NCI-H2081 (cell line): ENCODE measurements at places on chromosomes 11 and 22.

DNA sequence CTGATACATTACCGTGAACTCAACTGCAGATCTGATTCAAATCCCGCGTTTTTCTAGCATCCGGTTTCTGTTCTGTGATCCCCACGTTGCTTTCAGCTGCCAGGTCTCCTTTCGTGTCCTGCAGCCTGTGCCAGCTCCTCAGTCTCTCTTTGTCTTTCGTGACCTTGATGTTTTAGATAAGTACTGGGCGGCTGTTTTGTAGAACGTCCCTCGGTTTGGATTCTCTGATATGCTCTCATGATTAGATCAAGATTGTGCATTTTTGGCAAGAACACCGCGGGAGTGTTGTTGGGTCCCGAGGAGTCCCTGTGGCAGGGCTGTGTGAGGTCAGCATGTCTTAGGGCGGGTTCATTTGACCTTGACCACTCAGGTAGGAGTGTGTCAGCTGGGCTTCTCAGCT lies 38.6 kb downstream of the KCNQ1 start:
- no peak for DNase-seq

GRCh38 chr22:27975381-27976013 lies 56.4 kb upstream of the PITPNB start:
- no peak for DNase-seq

DNA sequence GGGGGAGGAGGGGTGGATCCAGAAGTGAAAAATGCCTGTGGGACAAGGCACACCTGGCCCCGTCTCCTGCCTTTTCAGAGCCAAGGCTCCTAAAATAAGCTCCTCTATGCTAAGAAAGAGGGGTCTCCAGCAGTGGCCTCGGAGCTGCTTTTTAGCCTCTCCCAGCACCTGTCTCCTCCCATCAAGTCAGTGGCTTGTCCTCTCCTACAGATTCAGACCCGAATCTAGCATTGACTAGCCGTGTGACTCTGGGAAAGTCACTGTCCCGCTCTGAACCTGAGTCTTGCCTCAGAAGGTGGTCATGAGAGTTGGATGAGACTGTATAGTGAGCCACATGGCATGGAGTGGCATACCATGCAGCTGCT lies 90.8 kb upstream of the THY1 start:
- no peak for DNase-seq

DNA sequence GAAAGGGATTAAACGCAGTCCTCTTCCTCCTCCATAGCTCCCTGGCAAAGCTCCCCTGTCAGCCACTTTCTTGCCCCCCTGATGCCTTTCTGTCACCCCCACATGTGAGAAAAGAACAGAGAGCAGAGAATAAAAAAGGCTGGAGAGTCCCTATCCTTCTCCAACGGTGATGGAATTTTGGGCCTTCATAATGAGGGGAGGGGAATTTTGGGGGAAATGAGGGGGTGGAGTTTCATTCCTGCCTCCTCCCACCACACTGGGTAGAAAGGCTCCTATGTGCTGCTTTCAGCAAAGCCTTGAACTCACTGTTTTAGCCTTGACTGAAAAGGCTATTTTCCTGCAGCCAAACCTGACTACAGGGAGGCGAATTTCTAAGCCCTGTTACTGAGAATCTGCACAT lies 59.3 kb downstream of the C11orf58 start:
- DNase-seq, result no peak

- peak; percentile 15 for DNase-seq
Measured at GRCh38 chr11:124837491-124837856, 27.8 kb upstream of the ROBO3 start.

DNA sequence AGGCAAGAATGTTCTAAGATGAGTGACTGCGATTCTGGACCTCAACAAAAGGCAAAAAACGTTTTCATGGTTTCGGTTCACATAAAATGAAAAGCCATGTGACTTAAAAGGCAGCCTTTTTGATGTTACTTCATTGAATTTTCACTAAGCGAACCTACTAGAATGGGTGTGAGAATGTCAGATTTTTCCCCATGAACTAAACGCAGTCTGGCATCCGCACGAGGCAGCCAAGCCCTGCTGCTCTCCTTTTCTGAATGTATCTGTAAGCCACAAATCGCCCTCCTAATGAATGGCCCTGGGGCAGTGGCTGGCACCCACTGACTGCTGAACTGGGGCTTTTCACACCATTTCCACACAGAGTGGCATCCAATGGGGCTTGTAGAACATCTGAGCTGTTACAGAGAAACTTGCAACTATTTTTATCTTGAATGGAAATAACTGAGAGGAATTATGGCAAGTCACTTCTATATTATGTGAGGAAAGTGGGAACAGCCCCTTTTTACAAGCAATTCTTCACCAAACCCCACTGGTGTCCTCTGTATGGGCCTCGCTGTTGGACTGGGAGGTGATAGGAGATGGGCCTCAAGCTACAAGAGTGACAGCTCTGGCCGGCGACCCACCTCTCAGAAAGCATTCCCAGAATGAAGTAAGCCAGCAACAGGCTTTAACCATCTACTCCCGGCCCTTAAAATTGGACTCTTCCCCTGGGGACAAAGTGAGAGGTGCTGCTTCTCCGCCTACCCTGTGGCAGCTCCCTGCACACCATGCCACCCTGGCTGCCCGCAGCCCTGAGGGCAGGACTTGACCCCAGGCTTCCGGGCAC lies 29.4 kb downstream of the PPP2R1B start:
- DNase-seq, result no peak

DNA sequence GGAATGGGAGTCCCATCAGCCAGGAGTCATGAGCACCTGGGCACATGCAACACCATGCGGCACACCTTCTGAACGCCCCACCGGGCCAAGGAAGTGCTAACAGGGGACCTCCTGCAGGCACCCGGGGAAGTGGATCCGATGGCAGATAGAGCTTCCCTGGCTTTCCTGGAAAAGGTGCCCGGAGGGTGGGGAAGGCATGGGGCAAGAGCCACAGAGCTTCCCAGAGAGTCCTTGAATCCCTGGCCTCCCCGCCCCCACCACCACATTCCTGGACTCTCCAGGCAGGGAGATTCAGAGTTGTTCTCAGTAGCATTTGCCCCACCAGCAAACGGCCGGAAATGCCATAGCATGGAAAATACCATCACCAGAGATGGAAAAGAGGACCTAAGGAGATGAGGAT lies 8.3 kb downstream of the TRIM29 start:
- DNase-seq, result no peak

DNA sequence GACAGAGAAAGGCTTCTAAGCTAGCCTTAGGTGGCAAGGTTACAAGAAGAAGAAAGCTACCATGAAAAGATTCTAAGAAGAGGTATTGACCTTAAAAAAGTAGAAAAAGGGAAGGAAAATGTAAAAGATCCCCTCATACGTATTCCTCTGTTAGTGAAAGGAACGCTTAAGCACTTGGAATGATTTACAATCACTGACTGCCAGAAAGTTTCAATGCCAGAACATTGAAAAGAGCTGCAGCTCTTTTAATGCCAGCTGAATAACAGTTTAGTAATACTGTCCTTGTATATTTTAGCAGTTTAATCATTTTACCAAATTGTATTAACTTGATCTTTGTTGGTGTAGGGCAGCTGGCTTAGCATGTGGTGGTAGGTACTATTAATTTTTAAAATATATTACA lies 650.7 kb downstream of the FAM181B start:
- DNase-seq, result no peak

- peak; percentile 64 for DNase-seq
Measured at GRCh38 chr11:77127235-77127911, 673 bp upstream of the MYO7A start.

- no peak for DNase-seq
Measured at GRCh38 chr11:67373648-67374570, 511 bp upstream of the CLCF1 start.
